ENCODE measurements at places on chromosomes 7 and 10. TPM values are rescaled to one million over a fixed set of nuclear protein-coding genes. Genes with fewer than 3 reads are reported as not detected.

SFTPA1 gene
- total RNA-seq: not detected

WDR86 gene
- 0.77 TPM for total RNA-seq

ATOH7 gene
- total RNA-seq: not detected

GRCh38 chr7:140512317-140513000 is 33.2 kb upstream of the MKRN1 start:
- no peak for DNase-seq

DNA sequence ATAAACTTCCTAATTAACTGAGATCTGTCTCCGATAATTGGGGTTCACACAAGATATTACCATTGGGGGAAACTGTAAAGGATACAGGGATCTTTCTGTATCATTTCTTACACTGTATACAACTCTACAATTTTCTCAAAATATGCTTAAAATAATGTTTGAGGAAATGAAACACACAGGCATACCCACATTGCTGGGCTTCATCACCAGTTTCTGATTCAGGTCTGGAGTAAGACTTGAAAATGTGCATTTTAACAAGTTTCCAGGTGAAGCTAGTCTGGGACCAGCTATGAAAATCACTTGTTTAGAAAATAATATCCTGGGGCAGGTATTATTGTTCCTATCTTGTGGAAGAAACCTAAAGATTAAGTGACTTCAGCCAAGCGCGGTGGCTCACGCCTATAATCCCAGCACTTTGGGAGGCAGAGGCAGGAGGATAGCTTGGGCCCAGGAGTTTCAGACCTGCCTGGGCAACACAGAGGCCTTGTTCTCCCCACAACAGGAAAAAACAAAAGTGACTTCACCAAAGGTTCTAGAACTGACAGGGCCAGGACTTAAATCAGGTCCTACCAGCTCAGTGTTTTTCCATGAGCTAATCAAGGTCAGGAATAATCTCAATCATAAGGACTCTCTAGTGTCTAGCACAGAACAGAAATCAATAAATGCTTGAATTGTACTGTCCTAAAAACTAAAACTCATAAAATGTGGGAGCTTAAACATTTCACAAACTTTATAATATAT is 12.6 kb downstream of the TOMM7 start:
- DNase-seq: no peak

- DNase-seq: no peak
Observed at GRCh38 chr10:132403511-132404168, 6.6 kb downstream of the PWWP2B start.

DNA sequence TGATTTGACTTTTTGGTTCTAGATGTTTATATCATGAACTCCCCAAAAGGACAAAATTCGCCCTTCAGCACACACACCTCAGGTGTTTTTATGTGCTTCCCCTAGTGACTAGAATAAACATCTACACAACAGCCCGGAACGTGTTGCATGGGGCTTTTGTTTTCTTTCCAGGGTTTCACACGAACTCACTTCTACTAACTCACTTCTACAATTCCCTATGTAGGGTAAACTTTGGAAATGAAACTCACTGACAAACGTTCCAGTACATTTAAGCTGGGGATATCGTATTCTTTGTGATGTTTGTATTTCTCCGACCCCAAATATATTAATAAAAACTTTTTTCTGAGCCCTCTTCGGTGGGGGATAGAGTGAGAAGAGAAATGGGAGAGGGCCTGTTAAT is 1.4 kb downstream of the TRA2A start:
- peak; percentile 63 for DNase-seq

- no peak for DNase-seq
Observed at GRCh38 chr10:14468023-14468441, 137.3 kb upstream of the FRMD4A start.

- DNase-seq: peak; percentile 40
Observed at GRCh38 chr7:150753826-150754603, 16.8 kb downstream of the GIMAP5 start.

DNA sequence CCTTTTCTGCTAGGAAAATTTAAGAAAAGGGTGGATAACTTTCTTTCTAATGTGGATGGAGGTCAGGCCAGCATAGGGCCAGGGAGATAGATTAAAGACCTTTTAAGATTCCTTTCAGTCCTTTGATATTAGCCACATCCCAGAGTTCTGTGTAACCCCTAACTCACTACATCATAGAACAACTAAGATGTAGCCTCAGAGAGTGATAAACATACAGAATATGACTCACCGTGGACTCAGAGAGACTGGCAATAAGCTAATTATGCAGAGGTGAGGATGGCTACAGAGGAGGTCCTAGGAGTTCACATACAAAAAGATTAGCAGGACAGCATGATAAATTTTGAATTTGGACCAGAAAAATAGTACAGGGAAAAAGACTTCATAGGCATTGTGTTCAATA is 141.0 kb downstream of the AOAH start:
- DNase-seq: no peak

GRCh38 chr7:51140199-51141164 is 176.1 kb downstream of the COBL start:
- DNase-seq: no peak

GRCh38 chr7:15684111-15684800 is 2.2 kb downstream of the MEOX2 start:
- no peak for DNase-seq

DNA sequence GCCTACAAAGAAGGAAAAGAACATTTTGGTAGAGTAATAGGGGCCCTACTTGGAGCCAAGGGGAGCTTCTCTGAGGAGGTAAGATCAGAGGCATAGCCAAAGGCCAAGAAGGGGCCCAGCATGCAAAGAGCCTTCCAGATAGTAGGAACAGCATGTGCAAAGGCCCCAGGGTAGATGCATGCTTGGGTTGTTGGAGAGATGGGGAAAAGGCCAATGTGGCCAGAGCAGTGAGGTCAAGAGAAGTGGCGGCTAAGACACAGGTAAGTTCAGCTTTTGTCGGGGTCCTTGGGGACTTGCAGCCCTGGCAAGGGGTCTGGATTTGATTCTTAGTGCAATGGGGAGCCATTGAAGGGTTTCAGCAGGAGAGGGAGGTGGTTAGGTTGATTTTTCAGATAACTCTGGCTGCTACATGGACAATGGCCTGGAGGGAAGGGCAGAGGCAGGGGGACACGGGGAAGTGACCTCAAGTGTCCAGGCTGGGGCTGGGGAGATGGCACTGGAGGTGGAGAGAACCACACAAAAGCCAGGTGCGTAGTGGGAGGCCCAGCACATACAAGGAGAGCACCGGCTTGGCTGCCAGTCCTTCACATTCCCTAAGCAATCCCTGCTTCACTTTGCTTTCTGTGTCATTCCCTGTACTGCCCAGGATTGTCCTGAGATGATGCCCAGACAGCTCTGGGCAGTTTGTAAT is 16.5 kb downstream of the GRID1 start:
- DNase-seq: no peak

- DNase-seq: no peak
Observed at GRCh38 chr7:148371280-148371937, 219.2 kb upstream of the C7orf33 start.

DNA sequence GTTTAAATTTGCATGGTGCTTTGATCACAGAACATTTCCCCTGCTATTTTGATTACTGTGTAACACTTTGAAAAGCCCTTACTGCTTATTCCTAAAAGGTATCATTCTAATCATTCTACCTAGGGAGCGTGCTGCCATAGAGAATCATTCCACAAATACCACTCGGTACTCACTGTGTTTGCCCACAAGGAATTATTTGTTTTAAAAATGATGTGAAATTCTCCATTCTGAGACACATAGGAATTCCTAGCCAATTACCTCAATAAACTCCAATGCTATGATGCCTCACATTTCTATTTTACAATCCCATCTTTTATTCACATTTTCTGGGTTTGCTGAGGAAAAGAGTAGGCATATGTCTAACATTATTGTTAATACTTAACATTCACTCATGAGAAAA is 16.2 kb upstream of the TES start:
- DNase-seq: no peak

GRCh38 chr10:75187961-75188426 is 22.6 kb upstream of the VDAC2 start:
- peak; percentile 83 for DNase-seq

- no peak for DNase-seq
Observed at GRCh38 chr10:79401015-79401921, 44.2 kb downstream of the ZCCHC24 start.

DNA sequence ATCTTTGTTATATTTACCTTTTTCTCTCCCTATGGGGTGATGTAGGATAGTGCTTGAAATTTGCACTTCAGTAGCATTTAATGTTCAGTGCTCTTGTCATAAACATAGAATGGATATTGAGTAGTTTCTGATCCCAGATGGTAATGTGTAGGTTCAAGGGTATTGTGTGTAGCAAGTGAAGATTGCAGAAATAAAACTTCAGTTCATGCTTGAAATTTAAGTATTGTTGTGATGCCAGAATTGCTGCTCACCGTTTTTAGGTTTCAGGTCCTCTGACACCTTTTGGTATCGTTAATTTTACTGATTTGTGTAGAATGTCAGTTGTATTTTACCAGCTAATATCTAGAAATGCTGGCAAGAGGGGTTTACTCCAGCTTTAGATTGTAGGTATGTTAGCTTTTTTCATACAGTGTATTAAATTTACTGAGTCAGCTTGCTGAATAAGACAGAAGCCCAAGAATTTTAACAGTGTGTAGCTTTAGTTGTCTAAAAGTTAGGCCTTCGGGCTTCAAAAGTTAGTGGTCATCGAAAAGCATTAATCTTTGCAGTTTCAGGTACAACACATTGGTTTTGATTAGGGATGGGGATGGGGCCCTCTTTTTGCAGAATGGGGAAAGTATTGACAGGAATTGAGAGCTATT is 1.9 kb downstream of the PTEN start:
- DNase-seq: no peak

DNA sequence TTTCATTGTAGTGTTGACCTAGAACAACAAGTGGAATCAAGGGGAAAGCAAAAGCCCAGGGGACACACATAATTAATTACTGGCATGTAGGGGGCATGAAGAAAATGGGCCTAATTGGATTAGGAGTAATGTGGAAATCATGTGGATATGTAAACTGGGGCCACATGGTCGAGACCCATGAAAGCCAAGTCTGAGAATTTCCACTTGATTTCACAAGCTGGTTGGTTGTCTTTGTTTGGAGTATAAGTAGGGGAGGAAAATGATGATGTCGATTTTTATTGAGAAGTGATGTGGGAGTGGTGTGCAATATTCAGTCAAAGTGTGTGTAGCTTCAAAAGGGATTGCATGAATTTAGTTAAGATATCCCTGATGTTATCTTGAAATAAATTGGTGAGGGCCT is 131.8 kb downstream of the LRRC4 start:
- DNase-seq: no peak

DNA sequence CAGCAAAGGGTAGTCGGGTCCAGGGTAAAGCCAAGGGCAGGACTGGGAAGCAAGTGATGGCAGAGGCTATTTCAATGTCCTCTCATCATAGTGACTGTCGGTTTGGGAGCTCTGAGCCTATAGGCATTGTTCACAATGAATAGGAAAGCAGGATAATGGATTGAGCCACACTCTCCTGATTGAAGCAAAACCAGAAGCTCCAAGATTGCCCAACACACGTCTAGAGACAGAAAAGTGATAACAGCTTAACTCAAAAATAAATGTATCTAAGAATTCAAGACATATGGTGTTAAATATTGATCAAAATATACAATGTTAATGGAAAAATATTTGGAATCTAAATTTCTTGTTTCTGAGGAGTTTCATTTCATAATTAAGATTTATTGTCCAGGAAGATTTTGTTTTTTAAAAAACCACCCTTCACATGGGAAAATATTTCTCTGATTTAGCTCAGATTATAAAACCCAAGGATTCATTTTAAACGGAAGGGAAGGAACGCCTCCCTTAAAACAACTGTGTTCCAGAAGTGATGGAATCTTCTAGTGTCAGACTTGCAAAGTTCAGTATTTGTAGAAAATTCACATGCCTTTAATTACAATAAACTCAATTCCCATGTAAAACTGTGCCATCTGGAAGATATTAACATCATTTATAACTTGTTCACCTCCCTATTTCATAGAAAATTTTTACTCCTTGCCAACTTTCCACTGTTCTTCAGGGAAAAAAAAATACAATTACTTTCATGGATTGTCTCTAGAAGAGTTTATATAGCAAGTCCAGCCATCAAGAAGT is 54.5 kb downstream of the NRP1 start:
- DNase-seq: no peak
